C1 segment of cervical spinal cord (tissue), 14 donors: ENCODE measurements at places on chromosomes 6 and 20.

DNA sequence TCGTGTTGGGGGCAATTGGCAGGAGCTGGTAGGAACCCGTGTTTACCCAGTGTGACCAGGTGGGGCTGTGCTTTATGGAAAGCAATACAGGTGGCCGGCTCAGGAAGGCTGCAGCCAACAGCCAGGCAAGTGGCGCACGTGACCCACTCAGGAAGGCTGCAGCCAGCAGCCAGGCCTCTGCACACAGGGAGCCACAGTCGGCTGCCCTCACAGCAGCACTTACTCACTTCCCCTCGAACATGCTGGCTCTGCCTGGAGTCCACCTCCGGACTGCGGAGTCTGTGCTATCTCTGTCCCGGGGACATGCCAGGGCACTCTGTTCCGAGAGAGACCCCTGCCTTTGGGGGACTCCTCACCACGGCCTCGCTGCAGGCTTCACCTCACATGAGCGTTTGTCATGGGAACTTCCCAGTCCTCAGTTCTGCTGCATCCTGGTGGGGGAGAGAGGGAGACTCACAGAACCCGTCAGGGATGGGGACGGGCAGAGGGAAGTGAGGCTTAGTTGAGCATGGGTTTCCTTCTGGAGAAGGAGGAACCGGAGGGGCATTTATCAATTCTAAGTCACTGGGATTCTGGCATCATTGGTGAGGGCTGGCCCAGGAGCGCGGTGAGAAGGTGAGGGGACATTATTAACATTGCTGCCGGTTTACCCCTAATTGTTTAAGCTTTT is 76.8 kb downstream of the TTLL2 start:
- DNase-seq = no peak

- DNase-seq = no peak
Measured at GRCh38 chr6:111406200-111406721, 76.8 kb downstream of the REV3L start.

GRCh38 chr20:18007534-18008292 is 38.9 kb downstream of the MGME1 start:
- no peak for DNase-seq

DNA sequence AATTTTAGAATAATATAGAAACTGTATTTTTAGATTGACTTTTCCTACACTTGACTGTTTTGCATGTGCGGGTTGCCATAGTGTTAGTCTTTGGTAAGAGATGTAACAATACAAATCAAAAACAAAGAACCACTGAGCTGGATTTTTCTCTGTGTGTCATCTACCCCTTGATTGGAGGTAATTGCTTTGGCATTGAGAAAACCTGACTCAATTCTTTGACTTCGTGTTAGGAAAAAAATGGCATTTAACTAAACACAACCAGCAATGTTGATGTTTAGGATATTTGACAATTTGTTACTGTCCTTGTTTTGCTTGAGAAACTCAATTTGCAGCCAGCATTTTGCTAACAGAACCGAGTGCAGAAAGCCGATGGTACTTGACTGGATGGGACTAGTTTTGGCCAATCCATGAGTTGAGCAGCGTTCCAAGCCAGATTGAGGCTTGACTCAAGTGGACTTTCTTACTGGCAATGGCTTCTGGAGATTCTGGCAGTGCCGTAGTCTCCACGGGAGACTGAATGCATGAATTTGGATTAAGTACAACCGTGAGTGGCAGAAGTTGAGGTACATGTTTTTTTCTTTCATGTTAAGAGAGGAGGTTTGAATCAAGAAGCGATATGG is 17.1 kb downstream of the TPBG start:
- DNase-seq = no peak

DNA sequence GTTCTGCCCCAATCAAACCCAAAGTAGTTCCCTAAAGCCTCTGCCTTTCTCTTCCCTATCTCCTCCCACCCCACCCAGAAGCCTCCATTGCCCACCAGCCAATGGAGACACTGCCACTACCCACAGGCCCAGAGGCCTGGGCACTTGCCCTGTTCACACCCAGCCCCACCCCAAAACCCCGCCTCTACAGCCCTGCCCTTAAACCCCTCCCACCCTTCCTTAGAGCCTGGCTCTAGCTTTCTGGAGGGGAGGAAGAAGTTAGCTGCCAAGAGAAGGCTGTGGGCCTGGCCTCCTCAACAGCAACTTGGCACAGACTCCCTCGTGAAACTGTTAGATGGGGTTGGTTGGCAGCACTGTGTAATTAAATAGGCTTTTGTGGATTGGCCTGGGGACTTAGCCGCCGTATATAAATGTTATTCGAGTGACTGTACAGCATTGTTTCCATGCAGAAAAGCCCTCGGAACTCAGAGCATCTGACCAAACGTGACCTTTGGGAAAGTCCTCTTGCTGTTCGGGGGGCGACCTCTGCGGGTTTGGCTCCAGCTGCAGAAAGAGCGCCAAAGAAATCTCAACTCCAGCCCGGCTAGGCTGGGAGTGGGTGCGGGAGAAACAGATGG is 31.4 kb downstream of the COL11A2 start:
- no peak for DNase-seq

DNA sequence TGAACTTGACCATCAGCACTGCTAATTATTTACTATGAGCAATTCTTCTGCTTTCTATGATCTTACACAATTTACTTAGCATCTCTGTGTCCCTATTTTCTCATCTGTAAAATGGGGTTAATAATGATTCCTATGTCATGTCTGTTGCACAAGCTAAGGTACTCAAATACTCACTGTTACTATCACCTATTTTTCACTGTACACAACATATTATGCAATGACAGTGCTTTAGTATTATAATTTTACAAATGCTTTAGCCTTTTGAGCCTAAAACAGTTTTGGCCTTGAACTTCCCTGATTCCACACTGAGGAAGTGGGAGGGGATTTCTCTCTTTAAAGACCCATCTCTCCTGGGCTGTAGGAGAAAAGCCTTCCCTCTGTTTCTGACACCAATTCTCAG is 36.9 kb upstream of the THEMIS start:
- DNase-seq = no peak

- no peak for DNase-seq
Measured at GRCh38 chr20:62395311-62396242, 8.7 kb downstream of the RPS21 start.

- no peak for DNase-seq
Measured at GRCh38 chr20:10332656-10333415, 101.2 kb downstream of the MKKS start.

GRCh38 chr20:41040855-41041254 is 12.2 kb downstream of the TOP1 start:
- DNase-seq = no peak

DNA sequence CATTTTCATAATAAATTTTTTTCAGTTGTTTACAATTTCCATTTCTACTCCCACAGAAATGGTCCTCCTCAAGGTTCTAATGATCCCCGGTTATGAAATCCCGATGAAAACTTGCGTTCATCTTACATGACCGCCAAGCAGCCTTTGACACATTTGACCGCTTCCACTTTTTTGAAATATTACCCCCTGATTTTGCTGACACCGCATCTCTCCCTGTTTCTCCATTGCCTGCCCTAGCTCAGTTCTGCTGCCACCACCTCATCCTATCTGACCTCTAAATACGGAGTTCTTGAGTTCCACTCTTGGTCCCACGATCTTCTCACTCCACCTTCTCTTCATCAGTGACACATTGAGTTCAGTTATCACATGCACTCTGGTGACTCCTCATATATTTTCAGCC is 74.1 kb downstream of the SLC35B3 start:
- no peak for DNase-seq

DNA sequence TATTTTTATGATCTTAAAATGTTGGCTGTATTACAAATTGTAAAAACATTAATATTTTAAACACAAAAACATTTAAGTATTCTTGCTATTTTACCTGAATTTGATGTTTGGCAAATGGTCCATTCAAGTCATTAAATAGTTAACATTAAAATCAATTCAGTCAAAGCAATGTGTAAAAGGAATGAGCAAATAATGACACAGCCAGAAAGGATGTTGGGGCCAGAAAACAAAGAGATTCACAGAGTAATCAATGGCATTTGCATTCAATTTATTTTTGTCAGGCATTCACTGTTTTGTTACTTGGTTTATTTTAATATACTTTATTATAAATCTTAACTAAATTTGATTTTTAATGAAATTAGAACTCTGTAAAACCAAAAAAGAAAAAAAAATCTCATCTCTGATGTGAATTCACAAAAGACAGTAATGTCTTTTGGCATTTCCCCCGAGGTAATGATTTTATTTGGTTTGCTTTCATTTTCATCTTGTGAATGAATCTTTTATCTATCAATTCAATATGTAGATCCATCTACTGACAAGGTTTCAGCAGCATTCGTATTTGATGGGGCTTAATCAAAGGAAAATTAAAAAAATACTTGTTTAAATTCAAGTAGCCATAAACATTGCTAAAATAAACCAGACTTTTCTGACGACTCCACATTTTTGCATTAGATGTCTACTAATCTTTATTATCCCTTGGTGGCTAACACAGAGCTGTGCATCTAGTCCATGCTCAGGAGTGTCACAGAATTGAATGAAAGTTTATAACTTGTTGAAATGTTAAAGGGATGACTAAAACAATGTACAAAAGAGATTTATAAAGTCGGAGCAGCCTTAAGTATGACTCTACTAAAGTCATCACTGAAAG is 866.7 kb upstream of the GJE1 start:
- DNase-seq = no peak

GRCh38 chr6:49988900-49989299 is 19.5 kb upstream of the DEFB113 start:
- no peak for DNase-seq

DNA sequence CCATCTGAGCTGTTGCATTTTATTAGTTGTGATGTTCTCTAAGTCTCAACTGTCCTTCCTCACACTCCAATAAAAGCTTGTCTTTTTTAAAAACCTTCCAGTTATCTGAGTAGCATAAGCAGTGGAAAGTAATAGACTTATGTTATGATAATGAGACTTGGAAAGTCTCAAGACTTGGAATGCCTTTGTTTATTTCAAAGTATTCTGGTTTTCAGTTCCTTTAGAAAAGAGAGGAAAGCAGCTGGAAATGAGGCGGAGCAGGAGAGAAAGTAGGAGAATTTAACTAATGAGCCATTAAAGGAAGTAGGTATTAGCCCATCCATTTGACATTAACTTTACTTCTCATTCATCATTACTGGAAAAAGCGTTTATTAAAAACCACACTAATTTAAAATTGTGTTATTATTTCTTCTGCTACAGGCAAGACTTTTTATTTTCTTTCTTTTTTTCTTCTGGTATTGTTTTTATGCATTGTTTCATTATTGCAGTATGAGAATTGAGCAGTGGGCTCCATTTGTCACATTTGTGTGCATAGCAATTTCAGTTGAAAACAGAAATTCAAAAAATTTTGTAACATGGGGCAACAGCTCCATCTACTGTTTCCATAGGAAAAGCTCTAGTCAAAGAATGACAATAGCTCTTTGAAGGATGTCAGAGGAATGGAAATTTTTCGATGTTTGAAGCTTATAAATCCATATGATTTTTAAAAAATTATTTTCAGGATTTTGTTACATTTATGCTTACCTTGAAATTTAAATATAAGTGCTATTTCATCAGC is 194.8 kb downstream of the COL9A1 start:
- DNase-seq = no peak

DNA sequence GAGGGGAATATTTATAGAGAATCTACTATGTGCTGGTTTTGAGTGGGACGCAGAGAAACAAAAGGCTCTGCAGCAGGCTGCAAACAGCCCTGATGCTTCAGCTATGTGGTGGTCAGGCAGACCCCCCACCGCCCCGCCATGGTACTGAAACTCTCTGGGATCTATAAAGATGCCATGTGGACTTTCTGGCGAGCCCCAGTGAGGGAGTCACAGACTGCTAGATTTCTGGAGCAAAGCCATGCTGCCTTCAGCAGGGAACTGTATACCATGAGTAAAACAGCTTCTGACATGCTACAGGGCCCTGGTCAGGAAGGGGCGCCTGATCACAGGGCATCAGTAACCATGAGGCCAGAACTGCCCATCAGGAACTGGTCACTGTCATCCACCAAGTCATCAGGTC is 19.2 kb upstream of the BPIFB1 start:
- no peak for DNase-seq

DNA sequence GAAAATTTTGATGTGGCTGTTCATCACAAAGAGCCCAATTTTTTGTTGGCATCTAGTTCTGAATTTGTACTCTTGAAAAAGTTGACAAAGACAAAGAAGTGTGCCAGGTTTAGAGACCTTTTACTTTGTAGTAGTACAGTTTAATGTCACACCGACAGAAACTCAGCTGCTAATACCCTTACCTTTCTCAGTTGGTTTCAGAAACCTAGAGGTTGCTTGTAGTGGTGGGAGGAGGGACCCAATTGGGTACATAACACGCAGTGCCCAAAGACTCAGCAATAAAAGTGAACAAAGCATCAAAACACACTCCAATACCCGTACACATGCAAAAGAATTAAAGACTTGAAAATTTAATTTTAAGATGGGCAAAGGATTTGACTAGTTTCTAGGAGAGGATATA is 203.7 kb downstream of the CDKAL1 start:
- no peak for DNase-seq

- DNase-seq = no peak
Measured at GRCh38 chr6:475314-475713, 83.8 kb downstream of the IRF4 start.

DNA sequence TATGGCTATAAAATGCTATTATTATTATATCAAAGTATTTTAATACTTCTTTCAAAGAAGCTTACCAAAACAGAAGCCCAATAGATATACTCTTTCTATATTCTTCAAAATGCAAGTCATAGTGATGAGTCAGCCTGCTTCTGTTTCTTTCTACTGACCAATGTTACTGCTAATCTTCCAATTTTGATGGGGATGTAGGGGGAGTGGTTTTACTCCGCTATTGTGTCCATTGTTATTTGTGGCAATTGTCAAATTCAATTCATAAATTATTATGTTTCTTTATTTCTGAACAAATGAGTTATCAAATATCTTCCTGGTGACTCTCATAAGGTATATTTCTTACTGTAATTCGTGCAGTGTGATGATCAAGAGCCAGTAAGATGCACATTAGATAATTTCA is 221.5 kb upstream of the DEFB112 start:
- no peak for DNase-seq

GRCh38 chr6:107033126-107033525 is 5.1 kb downstream of the MTRES1 start:
- DNase-seq = no peak

- DNase-seq = no peak
Measured at GRCh38 chr20:5272268-5272667, 44.5 kb downstream of the PROKR2 start.

GRCh38 chr6:12097791-12098190 is 85.7 kb downstream of the HIVEP1 start:
- no peak for DNase-seq

GRCh38 chr20:60648556-60648955 is 603.5 kb upstream of the CDH4 start:
- no peak for DNase-seq

GRCh38 chr6:117666881-117667280 is 8.4 kb upstream of the NUS1 start:
- no peak for DNase-seq
